ENCODE measurements at places on chromosomes 6 and 20.
A peak's percentile ranks its signal among the peaks of the same experiment; 100 is the strongest.

DNA sequence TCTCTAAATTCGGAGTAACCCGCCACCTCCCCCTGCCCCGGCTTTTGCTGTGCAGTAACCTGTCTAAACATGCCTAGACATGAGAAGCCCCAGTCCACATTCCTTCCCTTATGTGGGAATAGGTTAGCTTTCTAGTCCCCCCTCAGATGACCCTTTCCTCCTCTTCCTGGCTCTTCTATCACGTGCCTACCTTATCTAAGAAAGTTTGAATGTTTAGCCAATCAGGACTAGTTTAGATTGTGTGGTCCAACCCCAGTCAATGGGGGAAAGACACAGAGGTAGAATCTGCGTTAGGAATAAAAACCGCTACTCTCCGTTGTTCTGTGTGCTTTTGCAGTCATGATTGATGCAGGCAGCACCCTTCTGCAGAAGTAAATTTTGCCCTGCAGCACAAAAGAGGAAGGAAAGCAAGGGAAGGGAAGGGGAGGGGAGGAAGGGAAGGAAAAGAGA is 69.0 kb upstream of the CD93 start:
- DNase-seq = peak; percentile 80

DNA sequence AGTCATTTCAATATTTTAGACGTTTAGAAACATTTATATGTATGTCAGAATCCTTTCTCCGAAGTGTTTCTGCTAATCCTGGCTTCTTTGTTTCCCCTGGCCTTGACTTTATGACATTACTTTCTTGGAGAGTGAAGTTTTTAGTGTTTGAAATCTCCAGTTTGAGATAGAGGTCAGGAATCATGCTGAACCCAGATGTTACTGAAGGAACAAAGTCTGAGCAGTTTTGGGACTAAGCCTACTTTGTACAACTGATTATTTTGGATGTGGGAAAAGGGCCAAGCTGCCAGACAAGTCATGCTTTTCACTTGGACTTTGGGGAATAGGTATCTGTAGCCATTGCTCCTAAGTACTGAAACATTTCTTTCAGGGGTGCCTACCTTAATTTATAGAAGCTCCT is 2.3 kb downstream of the RNF144B start:
- DNase-seq = no peak

- DNase-seq = peak; percentile 63
These were observed 1.1 kb upstream of the RPS6KA2 start for GRCh38 chr6:166627875-166628801.

DNA sequence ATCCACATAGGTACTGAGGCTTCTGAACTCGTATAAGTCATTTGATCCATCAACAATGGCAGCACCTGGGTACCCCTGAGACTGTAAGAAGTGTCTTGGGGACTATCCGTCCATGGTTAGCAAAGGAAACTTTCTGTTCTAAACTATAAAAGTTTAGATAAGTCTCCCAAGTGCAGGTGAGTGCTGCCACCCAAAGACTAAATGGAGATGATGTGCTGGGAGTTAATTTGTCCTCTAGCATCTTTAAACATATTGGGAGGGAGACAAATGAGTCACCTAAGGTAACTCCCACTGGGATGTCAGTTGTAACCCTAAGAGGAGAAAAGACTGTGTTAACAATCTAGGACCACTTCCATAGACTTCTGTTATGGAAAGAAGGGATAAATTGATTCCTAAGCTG is 6.2 kb downstream of the BEND6 start:
- peak; percentile 31 for DNase-seq

GRCh38 chr6:166542580-166542912 is 43.9 kb downstream of the RAMACL start:
- DNase-seq = peak; percentile 46

GRCh38 chr6:149651056-149651455 is 2.5 kb upstream of the KATNA1 start:
- DNase-seq = no peak

DNA sequence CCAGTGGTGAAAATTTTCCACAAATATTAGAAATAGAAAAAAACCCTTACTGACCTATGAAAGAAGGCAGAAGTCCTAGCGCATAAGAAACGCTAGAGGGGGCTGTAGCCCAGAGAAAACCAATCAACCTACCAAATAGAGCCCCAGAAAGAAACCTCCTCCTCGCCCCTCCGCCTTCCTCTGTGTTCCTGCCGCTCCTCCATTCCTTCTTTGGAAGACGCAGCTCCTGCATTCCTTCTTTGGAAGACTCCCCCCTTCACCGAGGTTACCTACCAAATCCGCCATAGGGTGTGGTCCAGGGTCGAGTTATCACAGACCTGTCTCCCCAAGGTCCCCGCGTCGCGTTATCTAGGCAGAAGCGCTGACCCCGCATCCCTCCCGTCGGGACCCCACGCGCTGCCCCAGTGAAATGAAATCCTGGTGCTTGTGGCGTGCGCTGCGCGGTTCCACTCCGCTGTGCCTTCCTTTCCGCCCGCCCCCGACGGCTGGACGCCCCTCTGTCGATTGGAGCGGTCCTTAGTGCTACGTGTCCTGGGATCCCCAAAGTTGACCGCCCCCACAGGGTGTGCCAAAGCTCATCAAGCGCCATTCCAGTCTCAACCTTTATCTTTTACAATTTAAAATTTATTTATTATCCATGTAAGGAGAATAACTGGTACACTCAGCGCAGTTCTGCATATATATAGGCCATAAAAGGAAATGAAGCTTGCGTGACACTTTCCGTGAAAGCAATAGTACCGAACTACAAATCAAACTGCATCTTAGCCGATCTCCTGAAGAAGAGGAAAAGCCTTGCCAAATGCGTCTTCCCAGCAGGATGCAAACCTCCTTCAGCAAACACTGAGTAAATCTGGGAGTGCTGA is 13.0 kb downstream of the RPP21 start:
- DNase-seq = peak; percentile 75

DNA sequence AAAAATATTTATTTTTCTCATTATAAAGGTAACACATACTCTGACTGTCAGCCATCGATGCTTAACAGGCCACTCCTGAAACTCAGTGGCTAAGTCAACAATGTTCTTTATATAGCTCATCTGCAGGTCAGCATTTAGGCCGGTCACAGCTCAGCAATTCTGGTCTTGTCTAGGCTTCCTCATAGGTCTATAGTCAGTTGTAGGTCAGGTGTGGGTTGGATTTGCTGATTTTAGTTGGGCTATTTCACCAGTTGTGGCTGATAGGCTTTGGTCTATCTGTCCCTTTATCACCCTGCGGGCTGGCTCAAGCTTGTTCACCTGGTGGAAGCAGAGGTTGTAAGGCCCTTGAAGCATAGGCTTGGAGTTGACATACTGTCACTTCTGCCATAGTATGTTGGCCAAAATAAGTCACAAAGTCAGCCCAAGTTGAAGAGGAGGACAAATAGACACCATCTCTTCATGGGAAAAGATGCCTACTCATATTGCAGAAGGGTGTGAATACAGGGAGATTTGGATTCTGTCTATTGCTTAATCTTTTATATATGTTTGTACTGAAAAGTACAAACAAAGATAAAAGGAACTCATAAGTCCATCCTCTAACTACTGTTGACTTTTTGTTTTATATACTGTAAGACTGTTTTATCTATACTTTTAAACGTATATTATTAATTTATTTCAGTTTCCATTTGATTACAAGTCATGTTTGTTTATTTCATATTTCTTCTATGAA is 75.0 kb downstream of the BCKDHB start:
- DNase-seq = no peak

DNA sequence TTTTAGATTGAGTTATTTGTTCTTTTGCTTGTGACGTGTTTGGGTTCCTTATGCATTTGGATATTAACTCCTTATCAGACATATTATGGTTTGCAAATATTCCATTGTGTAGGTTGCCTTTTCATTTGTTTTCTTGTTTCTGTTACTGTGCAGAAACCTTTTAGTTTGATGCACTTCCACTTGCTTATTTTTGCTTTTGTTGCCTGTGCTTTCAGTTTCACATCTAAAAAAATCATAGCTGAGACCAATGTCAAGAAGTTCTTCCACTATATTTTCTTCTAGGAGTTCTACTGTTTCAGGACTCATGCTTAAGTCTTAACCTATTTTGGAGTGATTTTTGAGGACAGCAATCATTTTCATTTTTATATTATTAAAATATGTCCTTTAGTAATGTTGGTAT is 113.5 kb downstream of the EPM2A start:
- DNase-seq = no peak

GRCh38 chr20:43800186-43800585 is 73.4 kb upstream of the GTSF1L start:
- DNase-seq = no peak

DNA sequence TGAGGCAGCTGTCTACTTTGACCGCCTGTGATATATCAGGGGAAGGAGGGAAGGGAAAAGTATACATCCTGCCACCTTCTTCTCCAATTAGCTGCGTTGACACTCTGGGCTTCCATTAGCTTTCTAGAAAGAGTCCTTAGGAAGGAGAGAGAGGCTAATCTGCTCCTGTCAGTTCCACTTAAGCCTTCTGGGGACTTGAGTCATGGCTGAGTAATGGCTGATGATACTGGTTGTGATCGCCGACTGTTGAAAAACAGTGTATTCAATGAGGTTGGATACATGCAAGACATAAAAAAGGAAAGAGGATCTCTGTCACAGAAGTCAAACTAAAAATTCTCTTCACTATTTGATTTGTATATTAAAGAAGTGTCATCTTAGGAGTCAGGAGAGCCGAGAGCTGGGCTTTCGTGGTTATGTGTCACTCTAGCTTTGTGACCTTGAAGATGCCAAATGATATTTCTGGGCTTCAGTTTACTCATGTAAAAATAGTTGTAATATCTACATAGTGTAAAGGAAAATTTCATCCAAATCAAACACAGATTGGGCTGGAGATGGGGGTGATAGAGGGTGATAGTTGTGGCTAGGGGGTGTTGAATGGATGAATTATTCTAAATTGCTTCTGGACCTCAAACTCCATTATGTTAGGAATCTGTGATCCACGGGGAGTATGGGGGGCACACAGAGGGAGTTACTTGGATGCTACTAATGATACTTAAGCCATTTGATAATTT is 189.0 kb downstream of the UST start:
- peak; percentile 87 for DNase-seq

DNA sequence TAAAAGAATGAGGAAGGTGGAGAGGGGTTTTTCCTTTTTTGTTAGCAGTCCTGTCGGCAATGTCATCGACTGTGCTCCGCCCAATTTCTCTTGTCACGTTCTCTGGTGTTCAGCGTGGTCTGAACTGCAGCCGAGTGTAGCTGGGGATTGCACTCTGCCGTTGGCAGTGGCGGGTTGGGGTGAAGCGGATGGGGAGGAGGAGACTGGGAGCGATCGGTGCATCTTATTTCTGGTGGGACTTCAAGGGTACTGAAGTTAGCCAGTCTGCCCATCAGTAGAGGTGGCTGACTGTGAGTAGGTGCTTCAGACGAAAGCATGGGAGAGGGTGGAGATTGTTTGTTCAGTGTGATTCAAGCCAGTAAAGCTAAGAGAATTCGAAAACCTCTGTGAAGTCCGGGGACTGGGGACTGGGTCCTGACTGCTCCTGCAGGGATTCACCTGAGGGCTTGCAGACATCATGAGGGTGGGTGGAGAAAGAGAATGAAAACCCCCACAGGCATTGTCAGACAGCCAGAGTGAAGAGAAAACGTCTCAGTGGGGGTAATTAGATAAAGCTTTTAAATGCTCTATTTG is 5.1 kb downstream of the RREB1 start:
- DNase-seq = peak; percentile 74

- no peak for DNase-seq
These were observed 343.4 kb downstream of the CDC5L start for GRCh38 chr6:44730771-44731391.

DNA sequence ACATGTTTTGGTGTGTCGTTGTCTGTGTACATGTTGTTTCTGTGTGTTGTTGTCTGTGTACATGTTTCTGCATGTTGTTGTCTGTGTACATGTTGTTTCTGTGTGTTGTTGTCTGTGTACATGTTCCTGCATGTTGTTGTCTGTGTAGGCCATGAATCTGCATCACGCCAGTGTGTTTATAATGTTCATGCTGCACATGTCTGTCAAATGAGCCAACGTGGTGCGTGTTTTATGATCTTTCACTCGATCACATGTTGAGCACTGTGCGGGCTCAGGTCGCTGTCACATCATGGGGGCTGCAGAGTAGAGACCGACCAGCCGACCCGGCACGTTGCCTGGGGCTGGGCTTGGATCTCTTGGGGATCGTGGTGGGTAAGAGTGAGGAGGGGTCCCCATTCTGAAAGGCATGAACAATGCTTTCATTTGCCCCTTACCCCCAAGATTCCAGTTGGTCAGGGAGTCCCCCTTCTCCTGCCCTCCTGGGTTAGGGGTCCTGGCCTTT is 26.5 kb upstream of the SLCO4A1 start:
- no peak for DNase-seq

GRCh38 chr6:79077715-79078074 is 359 bp downstream of the PHIP start:
- peak; percentile 54 for DNase-seq

GRCh38 chr20:25013478-25014380 is 21.2 kb upstream of the APMAP start:
- no peak for DNase-seq

GRCh38 chr6:56775498-56776166 is 132.9 kb upstream of the DST start:
- no peak for DNase-seq

- DNase-seq = no peak
These were observed 9.5 kb upstream of the IGF2R start for GRCh38 chr6:159959165-159959975.

GRCh38 chr6:4180652-4181255 is 45.4 kb upstream of the ECI2 start:
- peak; percentile 21 for DNase-seq

- no peak for DNase-seq
These were observed 84.5 kb downstream of the MAP3K7 start for GRCh38 chr6:90502381-90502780.

DNA sequence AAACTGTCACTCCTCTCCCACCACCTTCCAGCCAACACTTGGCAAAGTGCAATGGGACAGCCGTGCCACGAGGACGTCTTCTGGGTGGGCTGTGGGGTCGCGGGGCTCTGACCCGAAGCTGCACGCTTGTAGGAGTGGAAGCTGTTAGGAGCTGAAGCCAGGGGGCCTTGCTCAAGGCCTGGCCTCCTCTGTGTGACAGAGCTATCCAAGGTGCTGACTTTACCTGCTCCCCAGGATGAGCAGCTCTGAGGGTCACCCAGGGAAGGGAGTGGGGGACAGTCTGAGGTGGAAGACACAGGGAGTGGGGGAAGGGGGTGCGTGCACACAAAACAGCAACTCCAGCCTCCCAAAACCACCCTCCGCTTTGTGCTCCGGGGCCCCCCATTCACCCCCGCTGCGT is 17.5 kb upstream of the CHRNA4 start:
- no peak for DNase-seq

GRCh38 chr20:38158701-38159351 is 6.2 kb downstream of the TGM2 start:
- DNase-seq = no peak

DNA sequence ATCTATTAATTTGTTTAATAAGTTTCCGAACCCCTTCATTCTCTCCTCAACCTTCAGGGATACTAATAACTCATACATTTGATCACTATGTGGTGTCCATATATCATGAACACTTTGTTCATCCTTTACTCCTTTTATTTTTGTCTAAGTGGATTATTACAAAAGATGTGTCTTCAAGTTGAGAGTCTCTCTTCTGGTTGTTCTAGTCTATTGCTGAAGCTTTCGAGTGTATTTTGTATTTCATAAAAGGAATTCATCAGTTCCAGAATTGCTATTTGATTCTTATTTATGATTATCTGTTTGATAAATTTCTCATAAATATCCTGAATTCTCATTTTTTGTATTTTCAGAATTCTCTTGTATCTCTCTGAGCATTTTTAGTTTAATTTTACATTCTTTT is 96.5 kb upstream of the RUNX2 start:
- DNase-seq = no peak
